Activated T-helper 17 cell treated with anti-CD3 and anti-CD28 coated beads, Interleukin-2, amount 50 U/mL, for 72 hours (primary cell): ENCODE measurements at places on chromosomes 2 and 18.

- ATAC-seq = no peak
These were observed 512.7 kb downstream of the CMPK2 start for GRCh38 chr2:6352906-6353515.

DNA sequence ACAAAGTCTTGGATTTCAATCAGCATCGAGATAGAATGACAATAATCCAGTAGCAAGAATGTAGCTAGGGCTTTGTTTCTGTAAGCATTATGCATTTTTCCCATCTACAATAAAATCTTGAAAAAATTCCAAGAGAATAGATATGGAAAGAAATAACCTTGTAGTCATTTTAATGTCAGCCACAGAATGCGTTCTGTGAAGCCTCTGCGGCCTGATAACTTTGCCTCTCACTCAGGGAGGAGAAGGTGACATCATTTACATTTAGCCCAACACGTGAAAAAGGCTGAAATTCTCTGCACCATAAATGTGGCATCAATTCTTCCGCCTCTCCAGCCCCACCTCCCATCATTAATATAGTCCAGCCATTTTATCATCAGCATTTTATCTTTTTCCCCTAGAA, 19.1 kb upstream of the DYNC1I2 start:
- no peak for ATAC-seq

DNA sequence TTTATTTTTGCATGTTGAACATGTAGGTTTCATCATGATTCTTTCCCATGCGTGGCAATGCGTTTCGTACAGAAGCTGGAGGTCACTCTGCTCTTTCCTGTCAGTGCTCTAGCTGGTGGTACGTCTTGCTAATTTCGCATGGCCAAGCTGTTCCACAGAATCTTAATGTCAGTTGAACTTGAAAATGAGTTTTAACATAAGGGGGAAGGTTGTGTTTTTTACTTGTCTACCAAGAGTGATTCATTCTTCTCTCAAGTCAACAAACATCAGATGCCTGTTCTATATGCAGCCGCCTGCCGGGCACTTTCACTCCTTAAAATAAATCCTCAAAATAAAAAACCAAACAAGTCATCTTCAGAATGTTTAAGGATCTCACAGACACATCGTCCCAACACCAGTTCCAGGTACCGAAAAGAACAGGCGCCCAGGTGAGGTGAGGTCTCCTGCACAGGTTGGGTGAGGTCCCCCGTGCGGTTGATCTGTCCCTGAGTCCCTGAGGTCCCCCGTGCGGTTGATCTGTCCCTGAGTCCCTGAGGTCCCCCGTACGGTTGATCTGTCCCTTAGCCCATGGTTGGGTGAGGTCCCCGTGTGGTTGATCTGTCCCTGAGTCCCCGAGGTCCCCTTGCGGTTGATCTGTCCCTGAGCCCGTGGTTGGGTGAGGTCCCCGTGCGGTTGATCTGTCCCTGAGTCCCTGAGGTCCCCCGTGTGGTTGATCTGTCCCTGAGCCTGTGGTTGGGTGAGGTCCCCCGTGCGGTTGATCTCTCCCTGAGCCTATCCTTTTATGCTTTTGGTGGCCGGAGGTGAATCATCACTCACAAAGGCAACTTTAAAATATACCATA, 57.0 kb upstream of the KCNG2 start:
- no peak for ATAC-seq

- no peak for ATAC-seq
These were observed 59.8 kb downstream of the KCTD1 start for GRCh38 chr18:26488417-26489009.

GRCh38 chr18:25234322-25234639, 117.7 kb downstream of the ZNF521 start:
- ATAC-seq = no peak

- peak; percentile 86 for ATAC-seq
These were observed 86.5 kb downstream of the UXS1 start for GRCh38 chr2:106107509-106108131.

- no peak for ATAC-seq
These were observed 196.4 kb upstream of the CDH20 start for GRCh38 chr18:61136711-61137251.

DNA sequence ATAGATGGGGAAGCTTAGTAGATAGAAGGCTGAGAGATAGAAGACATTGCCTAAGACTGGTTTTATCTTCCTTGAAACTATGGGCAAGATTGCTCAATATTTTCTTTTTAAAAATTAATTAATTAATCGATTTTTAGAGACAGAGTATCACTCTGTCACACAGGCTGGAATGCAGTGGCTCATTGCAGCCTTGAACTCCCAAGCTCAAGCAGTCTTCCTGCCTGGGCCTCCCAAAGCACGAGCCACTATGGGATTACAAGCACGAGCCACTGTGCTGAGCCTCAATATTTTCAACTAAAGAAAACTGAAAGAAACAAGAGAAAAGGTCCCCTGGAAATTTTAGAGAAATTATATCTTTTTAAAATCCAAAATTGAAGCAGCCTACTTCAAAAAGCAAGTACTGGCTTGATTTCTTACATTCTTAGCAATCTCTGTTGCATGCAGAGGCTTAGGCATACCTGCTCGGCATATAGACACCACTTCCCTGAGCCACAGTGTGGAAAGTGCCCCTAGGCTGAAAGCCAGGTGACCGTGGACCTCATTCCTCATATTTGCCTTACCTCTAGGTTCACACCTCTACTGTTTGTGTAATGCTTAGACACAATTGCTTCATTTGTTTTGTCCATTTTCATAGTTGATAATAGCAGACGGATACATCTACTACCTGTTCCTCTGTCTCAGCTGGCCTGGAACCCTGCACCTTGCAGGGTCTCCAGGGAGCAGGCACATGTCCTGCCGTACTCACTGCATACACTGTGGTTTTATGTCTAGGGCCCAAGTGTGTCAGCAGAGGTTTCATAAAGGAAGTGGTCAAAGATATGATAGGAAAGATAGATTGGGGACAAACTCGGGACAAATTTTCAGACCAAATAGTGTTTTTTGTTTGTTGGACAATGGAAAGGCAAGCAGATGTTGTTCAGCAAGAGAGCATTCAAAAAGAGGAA, 166.5 kb upstream of the ALPP start:
- peak; percentile 29 for ATAC-seq

DNA sequence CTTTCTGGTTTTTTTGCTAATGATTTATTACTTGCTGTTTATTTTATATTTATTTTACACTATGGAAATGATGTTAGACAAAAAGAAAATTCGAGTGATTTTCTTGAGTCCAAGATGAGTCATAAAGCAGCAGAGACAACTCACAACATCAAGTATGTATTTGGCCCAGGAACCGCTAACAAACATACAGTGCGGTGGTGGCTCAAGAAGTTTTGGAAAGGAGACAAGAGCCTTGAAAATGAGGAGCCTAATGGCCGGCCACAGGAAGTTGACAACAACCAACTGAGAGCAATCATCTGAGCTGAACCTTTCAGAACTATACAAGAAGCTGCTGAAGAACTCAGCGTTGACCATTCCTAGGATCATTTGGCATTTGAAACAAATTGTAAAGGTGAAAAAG, 594.1 kb downstream of the SATB2 start:
- ATAC-seq = no peak

DNA sequence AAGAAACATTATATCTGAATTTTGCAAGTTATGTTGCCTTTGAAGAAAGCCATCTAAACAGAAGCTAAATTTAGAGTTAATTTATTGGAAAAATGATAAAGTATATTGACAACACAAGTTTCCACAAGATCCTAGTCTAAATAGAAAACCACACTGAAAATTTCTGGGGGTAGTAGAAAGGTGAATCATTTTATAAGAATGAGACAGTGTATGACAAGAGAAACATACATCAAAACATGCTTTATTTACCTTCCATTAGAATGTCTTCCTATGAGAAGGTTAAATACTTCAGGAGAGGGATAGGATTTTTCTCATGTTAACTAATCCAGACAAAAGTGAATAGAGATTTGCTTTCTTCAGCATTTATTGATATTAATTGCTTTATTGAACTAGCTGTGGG, 1389.8 kb upstream of the ZEB2 start:
- ATAC-seq = no peak

- no peak for ATAC-seq
These were observed 813.0 kb downstream of the MBD2 start for GRCh38 chr18:53411511-53411910.

GRCh38 chr2:173962031-173962430, 3.1 kb downstream of the SP3 start:
- no peak for ATAC-seq

- no peak for ATAC-seq
These were observed 6.9 kb downstream of the OXER1 start for GRCh38 chr2:42756966-42757513.

- ATAC-seq = no peak
These were observed 134.5 kb downstream of the ASB1 start for GRCh38 chr2:238561230-238561629.

DNA sequence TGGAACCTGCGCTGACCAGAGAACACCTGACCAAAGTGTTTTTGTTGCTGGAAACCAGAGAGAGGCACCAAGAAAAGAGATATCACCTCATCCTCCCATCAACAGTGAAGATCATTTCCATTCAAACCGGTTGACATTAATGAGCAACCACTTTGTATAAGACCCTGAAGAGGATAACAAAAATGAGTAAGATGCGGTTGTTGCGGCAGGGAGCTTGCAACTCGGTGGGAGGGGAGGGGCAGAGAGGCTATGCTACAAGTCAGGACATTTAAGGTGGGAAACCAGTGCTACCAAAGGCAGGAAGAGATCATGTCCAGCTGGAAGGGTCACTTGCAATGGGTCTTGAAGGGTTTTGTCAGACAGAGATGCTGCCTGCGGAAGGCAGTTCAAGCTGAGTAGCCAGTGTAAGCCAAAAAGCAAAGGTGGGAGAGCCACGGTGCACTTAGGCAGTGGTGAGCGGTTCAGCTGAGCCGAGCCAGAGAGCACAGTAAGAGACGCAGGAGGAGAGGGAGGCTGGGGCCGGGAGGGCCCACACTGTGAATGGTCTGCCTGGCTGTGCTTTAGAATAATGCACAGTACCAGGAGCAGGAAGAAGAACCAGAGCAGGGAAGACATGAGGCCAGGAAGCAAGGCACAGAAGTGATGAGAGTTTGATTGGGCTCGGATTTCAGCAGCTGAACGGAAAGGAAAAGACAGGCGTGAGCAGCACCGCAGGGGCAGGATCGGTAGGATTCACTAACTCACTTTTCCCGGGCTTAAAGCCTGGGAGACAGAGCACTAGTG, 24.4 kb upstream of the DTNB start:
- ATAC-seq = no peak

GRCh38 chr2:218293715-218294429, 1.6 kb upstream of the TMBIM1 start:
- no peak for ATAC-seq

- ATAC-seq = no peak
These were observed 29.0 kb upstream of the GIGYF2 start for GRCh38 chr2:232667989-232668583.

DNA sequence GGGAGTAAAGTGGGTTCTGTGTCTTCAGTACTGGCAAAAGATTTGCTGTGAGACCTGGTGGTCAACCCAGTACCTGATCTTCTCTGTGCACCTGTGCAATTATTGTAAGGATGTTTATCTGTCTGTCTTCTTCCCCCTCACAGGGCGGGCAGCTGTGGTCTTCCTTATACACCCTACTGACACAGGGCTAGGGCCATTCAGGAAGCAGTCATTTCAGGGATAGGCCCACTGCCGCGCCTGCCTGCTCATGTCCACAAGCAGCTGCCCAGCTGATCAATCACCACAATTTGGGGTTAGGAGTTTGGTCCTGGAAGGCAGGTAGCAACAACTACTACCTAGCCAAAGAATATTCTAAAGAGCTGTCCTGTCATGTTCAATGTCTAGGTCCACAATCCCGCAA, 1.2 kb upstream of the CNNM4 start:
- no peak for ATAC-seq

- ATAC-seq = no peak
These were observed 223.8 kb downstream of the BCL2 start for GRCh38 chr18:63095768-63096167.

DNA sequence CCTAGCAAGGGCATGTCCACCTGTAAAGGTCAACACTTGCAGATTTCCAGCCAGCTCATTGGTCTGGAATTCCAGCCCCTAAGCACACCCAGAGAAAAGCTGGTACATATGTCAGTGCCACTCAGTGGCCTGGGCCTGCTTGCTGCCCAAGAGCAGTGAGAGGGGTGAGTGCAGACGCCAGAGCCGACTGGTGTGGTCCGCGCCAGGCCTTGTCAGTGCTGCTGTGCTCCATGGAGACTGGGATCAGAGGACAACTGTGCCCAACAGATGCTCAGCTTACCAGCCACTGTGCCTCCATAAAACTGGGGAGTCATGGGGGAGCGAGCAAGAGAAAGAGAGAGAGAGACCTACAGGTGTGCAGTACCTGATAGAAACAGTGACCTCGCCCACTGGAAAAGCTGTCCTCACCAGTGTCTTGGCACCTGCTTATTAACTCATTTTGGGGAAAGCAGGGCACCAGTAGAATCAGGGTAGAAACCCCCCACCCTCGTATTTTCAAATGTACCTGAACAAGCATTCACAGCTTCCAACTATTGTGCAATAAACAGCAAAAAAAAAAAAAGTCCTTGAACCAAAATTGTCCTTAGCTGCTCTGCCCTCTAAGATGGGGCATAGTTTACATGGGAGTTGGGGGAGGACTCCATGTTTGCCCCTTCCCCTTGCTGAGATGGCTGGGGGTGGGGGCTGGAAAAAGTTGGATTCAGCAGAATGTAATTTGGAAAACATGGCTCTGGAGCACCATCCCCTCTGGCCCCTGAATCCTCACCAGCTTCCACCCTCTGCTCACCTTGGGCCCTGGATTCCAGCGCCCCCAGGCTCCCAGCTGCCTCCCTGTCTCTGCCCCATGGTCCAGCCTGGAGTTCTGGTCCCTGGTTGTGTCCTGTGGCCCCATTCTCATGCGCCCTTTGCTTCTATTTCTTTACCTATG, 1.4 kb upstream of the SP140L start:
- ATAC-seq = no peak
